Activated effector memory CD4-positive, alpha-beta T cell treated with anti-CD3 and anti-CD28 coated beads, Interleukin-2, amount 50 U/mL, for 16 hours (primary cell): ENCODE measurements at places on chromosomes 16 and 17.

DNA sequence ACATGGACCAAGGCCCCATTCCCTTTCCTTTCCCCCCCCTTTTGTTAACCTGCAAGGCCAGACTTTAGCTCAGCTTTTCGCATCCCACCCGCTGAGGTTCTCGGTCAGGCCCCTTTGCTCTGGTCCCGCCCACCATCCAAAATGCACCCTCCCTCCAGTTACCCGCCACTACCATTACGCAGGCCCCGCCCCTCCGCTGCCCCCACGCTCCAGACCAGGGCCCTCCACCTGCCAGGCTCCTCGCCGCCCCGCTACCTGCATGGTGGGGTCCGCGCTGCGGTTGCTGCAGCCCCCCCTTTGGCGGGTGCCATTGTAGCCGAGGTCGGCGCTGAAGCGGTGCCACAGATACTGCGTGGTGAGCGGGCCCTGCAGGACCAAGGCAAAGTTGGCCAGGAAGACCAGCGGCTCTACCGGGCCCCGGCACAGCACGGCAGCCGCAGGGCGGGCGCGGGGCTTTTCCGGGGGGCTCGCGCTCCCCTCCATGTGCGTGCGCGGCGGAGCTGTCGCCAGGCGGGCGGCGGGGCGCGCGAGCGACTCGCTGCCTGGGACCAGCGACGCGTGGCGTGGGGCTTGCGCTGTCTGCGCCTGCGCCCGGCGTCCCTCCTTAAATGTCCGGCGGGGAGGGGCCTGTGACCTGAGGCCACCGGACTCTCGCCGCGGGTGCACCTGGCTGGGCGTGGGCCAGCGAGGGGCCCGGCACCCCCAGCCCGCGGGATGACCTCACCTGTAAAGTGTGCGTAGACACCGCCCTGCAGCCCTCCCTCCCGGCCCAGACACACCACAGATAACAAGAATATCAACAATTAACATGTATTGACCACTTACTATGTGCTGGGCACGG lies at the start of gene SLC46A1:
SLC46A1 (minus strand) TSS at position 581 of the 841 bp plus-strand sequence; CDS start at position 483, 98 bp downstream.
- DNase-seq = peak; percentile 79

DNA sequence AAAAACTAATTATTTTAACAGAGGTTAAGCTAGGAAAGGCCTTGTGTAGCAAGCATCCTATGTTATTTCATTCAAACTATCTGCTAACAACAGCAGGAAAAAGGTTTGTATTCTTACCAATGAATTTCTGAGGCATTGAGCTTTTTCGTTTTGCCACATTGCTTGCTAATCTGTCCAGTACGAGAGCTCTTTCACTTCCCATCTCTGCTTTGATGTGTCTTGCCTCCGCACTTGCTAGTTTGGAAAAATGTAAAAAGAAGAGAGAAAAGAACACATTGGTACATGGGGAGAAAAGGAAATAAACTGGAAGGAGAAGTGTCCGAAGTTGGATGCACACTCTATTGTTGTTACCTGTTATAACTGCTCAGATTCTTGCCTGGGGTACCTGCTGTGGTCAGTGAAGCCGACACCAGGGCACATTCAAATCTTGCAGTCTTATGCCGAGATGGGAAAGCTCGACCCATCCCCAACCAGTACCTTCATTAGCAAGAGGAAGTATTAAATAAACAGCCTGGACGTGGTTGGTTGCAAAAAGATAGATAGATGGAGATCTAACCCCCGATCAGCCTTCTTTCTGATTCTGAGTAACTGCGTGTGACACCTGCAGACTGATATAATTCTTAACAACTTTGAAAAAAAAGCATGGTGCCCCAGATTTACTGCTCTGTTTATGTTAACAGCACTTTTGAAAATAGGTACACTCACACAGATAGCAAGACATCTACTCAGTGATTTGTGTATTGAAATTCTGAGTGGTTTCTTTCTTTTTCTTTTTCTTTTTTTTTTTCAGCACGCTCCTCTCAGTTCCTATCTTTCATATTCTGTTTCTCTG lies 40.0 kb downstream of the GRB7 start:
- DNase-seq = peak; percentile 71

- no peak for DNase-seq
These were observed 3.3 kb downstream of the ALOX12B start for GRCh38 chr17:8084250-8084649.

DNA sequence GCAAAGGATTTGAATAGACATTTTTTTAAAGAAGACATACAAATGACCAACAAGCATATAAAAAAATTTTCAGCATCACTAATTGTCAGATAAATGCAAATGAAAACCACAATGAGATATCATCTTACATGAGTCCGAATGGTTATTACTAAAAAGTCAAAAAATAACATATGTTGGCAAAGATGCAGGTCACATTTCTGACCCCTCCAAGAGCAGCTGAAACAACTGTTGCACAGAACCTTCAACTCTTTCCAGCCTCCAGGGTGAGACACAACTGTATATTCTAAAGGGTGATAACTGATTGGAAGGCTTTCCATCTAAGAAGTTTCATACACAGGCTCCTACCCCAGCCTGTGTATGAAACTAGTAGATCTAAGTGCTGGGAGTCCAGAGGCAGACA lies 51.9 kb downstream of the SLFN5 start:
- DNase-seq = no peak

DNA sequence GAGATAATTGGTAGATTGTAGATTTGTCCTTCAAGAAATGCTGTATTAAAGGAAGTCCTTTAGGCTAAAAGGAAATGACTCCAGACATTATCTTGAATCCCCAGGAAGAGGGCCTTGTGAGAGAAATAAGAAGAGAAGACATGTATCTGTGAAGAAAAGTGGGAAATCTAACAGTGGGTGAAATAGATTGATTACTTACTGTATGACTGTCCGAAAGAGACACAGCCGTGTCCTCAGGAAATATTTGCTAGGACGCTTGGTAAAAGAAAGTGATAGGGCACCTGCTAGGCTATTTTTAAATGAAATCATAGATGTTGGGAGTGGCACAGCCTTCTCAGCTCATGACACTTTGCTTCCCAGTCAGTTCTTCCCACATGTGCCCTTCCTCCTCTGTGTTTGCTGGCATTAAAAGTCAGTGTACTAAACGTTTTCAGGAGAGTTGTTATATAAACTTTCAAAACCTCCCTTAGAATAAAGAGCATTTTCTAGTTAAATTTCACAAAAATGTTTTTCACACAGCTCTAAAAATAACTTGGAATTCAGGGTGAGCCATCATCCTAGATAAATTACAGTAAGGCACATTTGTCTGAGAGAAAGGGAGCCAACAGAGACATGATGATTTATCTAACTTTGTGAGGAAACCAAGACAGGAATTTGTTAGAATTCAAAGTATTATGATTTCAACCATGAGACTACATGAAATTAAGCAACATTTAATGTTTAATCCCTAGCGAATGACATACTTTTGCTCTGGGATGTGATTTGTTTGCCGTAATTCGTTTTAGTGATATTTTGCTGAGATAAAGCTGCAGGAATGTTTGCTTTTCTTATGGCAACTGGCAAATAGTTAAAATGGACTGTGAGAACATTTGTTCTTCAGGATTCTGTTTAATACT lies 35.0 kb downstream of the DHRS7B start:
- DNase-seq = no peak

DNA sequence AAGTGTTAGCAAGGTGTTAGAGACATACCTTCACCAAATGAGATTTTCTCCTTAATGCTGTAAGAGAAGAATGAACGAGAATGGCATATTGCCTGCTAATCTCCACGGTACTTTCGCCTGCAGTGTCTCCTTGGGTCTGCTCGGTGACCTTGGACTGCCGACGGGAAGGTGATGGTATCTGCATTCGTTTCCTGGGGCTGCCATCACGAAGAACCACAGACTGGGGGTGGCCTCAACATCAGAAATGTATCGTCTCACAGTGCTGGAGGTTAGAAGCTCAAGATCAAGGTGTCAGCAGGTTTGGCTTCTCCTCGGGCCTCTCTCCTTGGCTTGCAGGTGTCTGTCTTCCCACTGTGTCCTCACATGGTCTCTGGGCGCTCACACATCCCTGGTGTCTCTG lies 86.3 kb upstream of the TNRC6C start:
- no peak for DNase-seq

DNA sequence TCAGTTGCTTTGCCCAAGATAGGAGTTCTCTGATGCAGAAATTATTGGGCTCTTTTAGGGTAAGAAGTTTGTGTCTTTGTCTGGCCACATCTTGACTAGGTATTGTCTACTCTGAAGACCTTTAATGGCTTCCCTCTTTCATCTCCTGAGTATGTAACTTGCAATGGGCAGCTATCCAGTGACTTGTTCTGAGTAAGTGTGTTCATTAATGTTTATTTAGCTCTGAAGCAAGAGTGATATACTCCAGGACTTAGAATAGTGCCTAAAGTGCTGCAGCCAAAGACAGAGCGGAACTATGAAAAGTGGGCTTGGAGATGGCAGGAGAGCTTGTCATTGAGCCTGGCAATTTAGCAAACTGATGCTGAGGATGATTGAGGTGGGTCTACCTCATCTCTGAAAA lies 8.8 kb upstream of the TANGO6 start:
- DNase-seq = no peak

GRCh38 chr16:4501071-4501478 lies 24.9 kb downstream of the HMOX2 start:
- no peak for DNase-seq

GRCh38 chr16:87754535-87754934 lies 11.3 kb downstream of the KLHDC4 start:
- no peak for DNase-seq

GRCh38 chr16:75486014-75486675 lies 9.1 kb downstream of the CHST6 start:
- DNase-seq = no peak

DNA sequence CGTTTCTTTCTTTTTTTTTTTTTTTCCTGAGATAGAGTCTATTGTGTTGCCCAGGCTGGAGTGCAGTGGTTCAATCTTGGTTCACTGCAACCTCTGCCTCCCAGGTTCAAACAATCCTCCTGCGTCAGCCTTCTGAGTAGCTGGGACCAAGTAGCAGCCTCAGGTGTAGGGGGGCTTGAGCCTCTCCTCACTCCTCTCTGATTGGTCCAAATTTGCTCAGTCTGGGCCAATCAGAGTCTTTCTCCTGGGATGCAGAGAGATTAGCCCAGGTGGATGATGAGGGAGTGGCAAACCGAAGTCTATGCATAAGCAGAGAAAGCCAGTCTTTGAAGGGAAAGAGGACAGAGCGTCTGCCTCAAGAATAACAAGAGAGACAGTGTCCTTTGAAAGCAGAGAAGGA lies 99.0 kb downstream of the BMERB1 start:
- no peak for DNase-seq

DNA sequence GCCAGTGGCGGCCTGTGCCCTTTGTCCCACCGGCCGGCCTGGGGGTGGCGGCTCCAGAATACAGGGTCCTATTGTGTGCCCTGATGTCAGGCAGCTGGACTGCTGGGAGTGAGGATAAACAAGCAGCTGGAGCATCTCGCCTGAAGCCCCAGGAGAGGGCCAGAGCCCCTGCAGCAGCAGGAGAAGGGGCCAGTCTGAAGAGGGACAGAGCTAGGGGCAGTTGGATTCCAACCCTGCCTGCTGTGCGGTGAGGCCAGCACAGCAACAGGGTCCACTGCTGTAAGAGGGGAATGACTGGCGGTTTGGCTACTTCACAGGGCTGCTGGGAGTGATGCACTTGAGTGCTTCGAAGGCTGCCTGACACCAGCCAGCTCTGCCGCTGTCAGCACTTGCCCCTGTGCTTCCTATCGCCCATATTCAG lies 25.0 kb downstream of the RAB11FIP4 start:
- peak; percentile 51 for DNase-seq

- DNase-seq = peak; percentile 64
These were observed 14.8 kb upstream of the CETP start for GRCh38 chr16:56946767-56947603.

GRCh38 chr16:27449434-27450195 lies 47.6 kb downstream of the IL21R start:
- DNase-seq = peak; percentile 89

- DNase-seq = no peak
These were observed 508 bp downstream of the FLCN start for GRCh38 chr17:17236295-17237025.

DNA sequence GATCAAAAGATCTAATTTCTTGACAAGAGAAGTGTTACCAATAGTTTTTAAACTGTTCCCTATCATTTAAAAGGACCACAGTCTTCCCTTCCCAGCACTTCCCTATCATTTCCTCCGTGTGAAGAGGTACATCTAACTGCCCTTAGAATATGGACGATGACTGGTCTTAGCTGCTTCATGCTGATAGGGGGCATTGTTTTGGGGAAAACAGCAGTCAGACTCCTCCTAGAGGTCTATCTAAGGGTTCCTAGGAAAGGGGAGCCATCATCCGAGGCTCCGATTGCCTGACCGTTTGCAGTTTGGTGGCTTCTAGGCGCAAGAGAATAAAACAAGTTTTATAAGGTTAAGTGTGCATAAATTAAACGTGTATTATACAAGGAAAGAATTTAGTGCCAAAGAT lies 7.1 kb downstream of the FZD2 start:
- no peak for DNase-seq

DNA sequence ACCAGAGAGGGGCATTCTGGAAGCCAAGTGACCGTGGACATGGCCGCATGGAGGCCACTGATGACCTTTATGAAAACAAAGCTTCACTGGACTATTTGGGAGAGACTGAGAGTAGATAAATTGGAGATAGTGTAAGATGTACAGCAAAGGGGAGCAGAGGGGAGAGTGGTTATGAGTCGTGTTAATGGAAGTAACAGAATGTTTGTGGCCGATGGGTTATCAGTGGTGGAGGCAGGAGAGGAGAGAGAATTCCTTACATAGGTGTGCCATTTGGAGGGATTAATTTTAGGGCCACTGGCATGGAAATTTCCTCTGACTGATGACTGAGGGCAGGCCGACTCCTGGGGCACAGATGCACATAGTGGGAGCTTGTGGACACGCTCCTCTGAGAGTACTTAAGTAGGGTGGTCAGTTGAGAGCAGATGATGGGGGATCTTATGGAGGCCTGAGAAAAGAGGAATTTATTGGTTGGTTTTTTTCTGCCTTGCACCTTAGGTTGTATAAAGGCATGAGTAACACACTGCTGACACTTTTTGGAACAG lies 19.2 kb downstream of the PRPSAP2 start:
- DNase-seq = no peak

GRCh38 chr16:67246756-67247191 lies 507 bp downstream of the FHOD1 start:
- DNase-seq = no peak

DNA sequence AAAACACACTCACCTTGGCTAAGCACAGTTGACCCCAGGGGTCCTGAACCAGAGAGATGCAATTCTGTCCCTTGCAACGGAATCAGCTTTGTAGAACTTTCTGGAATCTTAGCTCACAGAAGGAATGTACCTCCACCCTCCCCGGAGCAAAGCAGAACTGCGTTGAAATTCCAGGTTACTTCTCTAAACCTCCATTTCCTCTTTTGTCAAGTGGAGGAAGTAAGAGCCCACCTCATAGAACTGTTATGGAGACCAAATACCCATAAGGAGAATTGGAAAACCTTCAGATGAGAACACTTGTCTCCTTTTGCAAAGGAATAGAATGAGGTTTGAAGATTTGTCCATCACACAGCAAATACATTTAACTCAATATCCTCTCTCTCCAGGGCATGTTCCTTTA lies 86.6 kb upstream of the RBBP6 start:
- no peak for DNase-seq

GRCh38 chr17:51848451-51848850 lies 310.1 kb downstream of the CA10 start:
- no peak for DNase-seq
